ENCODE measurements at places on chromosomes 2 and 18.

DNA sequence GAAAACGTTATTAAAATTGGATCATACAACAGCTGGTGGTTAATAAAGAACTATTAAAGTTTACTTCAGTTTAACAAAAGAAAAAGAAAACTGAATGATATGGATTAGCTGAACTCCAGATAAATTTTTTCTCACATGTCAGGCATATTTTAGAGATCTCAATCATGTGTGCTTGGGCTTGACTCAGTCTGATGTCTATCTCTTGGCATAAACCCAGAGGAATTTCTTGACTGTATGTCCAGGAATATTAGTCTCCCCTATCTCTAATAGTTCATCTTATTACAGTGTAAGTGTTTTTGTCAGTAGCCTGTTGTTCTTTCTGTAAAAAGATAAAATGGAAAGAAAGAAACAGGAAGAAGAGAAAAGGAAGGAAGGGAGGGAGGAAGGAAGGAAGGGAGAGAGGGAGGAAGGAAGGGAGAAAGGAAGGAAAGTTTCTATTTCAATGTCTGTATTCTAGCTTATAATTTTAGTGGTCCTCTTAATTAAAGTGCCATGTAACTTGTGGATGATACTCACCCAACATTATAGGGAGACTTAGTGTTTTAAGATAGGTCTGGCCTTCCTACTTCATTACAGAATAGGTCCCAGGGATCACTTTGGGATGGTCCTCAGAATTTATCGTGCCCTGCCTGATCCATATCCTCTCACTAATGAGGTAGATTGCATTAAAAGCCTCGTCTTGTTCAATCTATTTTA, 99.7 kb upstream of the UGP2 start:
- DNase-seq, result no peak

DNA sequence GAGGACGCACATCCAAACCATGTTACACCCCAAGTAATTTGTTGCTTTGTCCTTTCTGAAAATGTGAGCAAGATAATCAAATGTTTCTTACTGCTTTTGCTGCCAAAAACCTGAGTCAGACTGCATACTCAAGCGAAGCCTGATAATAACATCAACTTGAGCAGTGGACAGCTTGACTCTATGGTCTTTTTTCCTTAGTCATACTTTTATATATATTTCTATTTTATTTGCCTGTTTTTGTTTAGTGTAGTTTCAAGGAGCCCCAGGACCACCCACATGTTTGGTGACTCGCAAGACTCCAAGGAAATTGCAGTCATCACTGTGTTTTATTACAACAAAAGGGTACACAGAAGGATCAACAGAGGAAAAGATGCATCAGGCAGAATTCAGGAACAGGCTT, 688.4 kb upstream of the PIK3C3 start:
- DNase-seq, result no peak

- no peak for DNase-seq
Observed at GRCh38 chr2:157427003-157427921, 16.6 kb downstream of the CYTIP start.

DNA sequence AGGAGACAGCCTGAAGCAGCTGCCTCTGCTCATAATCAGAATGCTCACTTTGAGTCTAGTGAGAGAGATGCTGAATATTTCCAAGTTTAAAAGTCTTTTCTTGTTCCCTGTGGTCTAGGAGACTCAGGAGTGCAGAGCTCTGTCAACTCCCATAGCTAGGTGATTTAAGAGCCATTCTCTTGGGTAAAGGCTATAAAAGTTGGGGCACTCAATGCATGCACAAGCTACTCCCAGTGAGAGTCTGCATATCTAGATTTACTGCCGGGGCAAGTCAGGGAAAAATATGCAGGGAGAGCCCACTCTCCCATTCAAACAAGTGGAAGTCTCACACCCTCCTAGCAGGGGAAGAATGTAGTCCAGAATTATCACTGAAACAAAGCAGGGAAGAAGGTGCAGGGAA, 408.6 kb upstream of the KCNJ3 start:
- DNase-seq, result no peak

DNA sequence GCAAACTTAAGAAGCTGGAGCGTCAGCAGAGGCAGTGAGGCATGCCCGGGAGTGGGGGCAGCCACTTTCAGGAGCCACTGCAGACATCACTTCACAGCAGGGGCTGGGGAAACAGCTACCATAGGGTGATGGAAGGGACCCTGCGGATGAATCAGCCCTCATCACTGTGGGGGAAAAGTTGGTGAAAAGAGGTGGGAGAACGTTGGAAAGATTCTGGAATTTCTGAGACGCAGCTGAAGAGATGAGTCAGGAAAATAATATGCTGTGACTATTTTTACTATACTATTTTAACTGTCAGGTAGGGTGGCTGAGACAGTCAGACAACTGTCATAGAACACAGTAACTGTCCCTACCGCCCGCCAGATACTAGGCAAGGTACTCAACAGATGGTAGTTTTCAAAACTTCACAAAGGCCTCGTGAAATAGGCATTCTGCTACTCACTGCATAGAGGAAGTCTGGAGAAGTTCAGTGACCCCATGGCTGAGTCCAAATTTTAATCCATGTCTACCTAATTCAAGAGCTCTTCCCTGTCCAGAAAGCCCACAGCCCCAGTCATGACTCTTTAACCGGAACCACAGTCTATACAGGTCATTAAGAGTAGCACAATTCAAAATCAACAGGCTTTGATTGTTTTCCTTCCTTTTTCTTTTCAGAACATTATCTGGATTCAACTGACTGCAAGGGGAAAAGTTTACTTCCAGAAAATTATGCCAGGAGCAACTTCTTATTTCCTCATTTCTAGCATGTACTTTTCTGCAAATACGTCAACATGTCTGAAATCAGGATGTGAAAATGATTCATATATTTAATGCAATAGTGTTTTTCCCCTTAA, 39.3 kb upstream of the EPB41L3 start:
- DNase-seq, result no peak
